ENCODE measurements at places on chromosomes 1 and 21. TPM values are rescaled to one million over a fixed set of nuclear protein-coding genes. Genes with fewer than 3 reads are reported as not detected.
A peak's percentile ranks its signal among the peaks of the same experiment; 100 is the strongest.

The CCDC30 gene
- 2.7 TPM for total RNA-seq

DNA sequence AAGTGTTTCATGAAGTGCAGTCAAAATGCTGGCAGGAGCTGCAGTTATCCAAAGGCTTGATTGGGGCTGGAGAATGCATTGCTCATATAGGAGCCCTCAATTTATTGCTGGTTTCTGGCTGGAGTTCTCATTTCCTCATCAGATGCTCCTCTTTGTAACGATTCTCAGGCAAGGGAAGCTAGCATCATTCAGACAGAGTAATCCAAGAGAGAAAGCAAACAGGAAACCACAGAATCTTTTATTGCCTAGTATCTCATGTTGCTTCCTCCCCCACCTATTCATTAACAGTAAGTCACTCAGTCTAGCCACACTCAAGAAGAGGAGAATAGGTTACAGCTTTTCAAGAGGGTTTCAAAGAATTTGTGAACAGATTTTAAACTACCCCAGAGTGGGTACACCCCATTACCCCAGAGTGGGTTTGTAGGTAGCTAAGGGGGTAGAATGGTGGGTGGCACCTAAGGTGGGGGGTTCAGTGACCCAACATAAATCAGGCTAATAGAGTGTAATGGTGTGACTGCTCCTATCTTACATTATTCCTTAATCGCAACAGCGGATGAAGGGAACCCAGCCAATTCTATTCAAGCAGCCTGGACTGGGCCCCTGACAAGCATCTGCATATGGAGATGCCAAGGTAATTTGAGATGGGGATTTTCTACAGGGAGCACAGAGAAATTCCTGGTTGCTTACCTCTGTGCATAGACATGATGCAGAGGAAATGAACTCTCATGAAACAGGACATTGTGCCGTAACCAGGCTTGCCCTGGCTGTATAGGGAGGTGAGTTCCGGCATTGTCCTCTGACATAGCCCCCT, 67.1 kb downstream of the KCNJ15 start:
- no peak for ATAC-seq

The ADAMTS5 gene
- 26.7 TPM for total RNA-seq

- no peak for ATAC-seq
Measured at GRCh38 chr1:183869230-183869629, 64.3 kb downstream of the RGL1 start.

DNA sequence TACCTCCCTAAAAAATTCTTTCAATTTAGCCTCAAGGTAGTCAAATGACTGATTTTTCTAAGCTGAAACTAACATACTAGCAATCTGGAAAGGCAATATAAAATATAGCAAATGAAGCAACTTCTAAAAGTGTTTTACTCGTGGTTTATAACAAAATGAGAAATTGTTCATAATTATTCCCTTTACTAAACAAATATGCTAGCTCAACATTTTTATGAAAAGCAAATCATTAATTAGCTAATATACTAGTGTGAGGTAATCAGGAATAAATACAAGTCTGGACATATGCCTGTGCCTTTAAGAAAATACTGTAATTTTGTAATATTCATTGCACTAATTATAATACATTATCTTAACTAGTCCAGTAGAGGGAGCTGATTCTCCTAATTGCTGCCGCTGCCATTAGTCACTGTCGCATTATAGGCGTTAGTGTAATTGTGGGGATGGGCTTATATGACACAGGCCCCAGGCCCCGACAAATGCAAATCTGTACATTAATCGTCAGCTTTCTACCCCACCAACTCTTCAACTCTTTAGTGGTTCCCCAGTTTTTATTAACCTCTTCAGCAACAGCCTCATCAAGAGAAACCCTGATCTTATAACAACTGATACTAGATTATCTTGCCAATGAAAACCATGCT, 160.9 kb downstream of the GABPA start:
- ATAC-seq = peak; percentile 19

DNA sequence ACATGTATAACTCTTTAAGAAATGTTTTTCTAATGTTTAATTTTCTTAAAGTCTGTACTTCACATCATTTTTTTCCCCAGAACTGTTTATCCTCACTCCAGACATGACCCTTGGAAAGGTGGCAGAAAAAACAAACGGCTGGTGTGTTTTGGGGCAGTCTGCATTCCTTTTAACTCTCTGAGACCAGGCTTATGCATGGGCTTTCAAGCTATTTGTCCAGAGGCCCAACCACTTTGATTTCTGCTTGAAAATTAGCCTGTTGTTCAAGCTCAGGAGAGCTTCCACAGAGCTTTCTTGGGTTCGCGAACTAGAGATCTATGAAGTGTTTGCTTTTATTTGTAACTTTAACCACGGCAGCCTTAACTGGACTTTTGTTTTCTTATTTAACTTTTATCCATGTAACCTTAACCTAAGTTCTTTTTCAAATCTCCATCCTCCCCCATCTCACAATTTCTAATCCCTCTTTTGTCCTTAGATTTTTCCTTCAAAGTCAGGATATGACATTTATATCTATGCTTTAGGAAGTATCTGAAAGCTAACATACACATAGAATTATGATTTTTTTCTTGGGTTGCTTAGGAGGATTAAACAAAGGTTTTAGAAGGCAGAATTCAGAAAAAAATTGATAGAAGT, 111.8 kb downstream of the FGGY start:
- ATAC-seq = no peak

DNA sequence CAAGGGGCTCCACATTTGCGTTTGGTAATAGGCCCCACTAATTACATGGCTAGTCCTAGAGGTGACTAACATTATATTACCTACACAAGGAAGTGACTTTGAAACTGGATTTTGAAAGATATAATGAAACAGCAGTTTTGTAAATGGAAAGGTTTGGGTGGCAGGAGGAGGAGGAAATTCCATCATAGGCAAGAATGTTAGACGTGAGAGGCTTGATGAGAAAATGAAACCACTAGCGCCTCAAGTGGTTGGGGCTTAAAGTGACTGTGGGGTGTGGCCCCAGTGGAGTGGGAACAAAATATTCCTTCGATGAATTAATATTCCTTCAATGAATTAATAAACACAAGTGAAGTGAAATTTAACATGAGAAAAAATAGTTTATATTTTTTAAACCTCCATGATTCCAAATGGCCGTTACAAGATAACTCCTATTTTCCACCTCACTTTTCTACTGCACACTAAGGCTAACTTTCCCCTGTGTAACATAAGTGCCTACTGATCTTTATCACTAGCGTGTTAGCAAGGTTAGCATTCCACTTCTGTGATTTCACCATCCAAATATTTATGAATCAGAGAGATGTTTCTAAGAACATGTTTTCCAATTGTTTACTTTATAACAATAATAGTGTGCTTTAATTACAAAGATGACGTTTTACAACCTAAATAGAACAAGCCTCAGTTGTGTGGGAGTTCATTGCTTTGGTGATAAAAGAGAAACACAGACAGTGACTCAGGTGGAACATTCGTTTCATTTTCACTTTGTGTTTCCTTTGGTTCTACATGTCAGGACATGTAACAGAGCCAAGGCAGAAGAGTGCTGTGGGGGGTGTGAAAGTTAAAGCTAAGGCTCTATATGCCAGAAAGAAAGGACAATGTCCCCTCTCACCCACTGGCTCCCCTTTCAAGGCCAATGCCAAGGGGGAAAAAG, 12.5 kb upstream of the ATF3 start:
- ATAC-seq = peak; percentile 67

The DARS2 gene
- 8.7 TPM for total RNA-seq

DNA sequence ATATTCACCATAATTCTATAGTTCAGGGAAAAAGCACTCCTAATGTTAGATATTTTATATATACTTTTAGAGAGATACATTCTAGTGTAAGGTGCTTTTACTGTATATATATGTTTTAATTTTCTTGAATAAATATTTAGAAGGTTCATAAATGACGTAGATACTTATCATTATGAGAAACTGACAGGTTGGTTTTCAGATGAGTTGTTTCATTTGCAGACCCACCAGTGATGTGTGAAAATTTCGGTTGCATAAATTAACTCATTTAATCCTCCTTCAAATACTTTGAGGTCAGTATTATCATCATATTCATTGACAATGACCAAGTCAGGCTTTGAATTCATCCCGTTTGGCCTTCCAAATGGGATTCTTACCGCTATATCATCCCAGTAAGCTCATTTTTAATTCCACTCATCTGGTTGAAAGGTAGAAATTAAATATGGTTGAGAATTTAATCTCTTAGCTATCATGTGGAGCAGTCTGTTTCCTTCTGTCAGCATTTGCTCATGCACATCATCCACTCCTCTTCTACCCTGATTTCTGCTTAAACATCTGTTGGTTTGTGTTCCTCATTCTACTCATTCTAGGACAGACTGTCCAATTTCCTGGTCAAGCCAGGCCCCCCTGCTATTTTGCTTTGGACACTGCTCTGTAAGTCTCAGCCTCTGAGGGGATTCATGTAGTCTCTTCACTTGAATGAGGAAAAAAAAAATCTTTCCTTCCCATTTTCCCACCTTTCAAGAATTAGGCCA, 1156.6 kb downstream of the PLA2G4A start:
- no peak for ATAC-seq

GRCh38 chr1:194293851-194294405, 1107.5 kb upstream of the B3GALT2 start:
- ATAC-seq = no peak

GRCh38 chr1:228459091-228459993, 27.8 kb upstream of the RNF187 start:
- peak; percentile 63 for ATAC-seq

The HMCN1 gene
- 11.6 TPM for total RNA-seq

Measured in gastroesophageal sphincter (tissue), 4 donors.